GM12864 (cell line): ENCODE measurements at places on chromosomes 5 and 9.

DNA sequence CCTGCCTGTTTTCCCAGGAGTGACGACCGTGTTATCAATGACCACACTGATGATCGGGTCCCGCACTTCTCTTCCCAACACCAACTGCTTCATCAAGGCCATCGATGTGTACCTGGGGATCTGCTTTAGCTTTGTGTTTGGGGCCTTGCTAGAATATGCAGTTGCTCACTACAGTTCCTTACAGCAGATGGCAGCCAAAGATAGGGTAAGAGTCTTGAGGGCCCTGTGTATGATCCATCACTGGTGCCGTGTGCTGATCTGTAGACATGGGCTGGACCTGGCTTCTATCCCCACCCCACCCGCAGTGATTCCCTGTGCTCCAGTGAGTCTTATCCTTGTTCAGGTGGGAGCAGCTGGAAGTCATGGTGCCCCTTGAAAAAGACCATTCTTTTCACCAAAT is 26.0 kb downstream of the GABRP start:
- DNase-seq, result peak; percentile 7

- no peak for DNase-seq
Observed at GRCh38 chr5:10594591-10595210, 30.8 kb downstream of the ANKRD33B start.

DNA sequence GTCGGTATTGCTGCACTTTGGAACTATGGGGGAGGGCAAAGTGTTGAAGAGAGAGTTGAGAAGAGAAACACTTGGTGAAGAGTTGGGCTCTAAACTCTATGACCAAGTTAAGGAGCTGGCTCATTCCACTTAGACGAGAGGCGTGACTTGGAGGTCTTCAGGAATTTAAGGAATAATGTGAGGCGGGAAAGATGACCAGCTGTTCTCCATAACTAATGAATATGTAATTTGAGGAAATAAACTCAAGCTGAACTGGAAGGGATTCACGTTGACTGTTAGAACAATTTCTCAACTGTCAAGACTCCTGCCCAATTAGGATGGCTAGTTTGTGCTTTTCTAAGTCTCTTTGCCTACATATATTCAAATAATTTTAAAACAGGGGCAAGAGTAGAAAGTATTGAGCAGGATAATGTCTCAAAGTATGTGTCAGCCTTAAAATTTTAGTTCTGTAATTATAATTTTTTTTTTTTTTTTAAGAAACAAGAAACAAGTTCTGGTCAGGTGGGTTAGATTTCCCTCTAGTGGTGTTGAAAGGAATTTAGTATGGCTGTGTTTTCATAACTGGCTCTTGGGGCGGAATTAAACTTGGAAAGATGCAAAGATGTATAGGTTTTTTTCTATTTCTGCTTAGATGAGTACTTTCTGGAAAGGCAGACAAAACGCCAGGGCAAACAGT is 33.4 kb downstream of the TMEM252 start:
- DNase-seq, result no peak

- DNase-seq, result no peak
Observed at GRCh38 chr9:6779417-6780241, 21.9 kb downstream of the KDM4C start.

DNA sequence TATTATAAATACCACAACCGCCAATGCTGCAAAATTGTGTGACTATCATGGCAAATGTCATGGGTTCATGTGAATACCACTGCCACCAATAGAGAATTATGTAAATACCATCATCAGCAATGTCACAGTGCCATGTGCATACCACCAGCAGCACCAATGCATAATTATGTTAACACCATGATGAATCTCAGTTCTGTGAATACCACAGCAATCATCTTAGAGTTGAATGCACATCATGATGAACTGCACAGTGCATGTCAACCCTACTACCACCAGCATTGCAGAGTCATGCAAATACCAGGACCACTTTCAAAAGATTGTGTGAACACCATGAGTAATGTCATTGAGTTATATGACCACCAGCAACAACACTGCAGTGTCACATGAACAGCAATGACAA is 63.2 kb downstream of the SHC3 start:
- no peak for DNase-seq

GRCh38 chr5:79842006-79842881 is 148.8 kb downstream of the MTX3 start:
- no peak for DNase-seq

- no peak for DNase-seq
Observed at GRCh38 chr9:133863257-133863592, 125.1 kb upstream of the SARDH start.

- DNase-seq, result no peak
Observed at GRCh38 chr5:43658509-43658908, 55.5 kb downstream of the NNT start.

- no peak for DNase-seq
Observed at GRCh38 chr5:956941-957747, 51.5 kb upstream of the NKD2 start.

DNA sequence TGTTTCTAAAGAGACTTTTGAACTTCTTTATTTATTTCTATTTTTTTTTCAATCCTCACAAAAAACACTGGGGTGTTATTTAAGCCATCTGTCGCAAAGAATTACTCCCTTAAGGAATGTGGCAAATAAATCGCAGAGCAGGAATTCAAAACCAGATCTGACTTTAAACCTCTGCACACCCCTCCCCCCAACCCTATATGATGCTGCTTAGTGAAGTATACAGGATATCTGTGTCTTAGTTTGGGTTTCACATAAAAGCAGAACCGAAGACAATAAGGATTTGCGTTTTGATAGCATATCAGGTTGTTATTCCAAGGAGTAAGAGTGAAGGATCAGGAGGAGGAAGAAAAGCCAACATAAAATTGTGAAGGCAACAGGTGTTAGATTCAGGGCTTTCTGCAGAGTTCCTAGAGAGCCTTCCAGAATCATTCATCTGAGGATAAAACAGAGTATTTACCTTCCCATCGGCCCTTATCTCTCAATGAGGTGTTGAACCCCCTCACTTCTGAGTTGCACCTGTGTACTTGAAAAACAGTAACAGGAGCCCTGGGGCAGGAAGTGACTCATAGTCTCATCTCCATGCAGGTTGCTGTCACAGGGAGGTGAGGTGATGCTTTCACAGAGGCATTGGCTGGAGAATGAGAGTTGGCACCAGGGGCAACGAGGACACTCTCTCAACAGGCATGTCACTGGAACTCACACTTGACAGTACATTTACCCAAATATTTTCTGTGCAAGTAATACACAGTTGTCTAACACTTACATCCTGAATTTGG is 33.5 kb upstream of the DMRT3 start:
- no peak for DNase-seq

DNA sequence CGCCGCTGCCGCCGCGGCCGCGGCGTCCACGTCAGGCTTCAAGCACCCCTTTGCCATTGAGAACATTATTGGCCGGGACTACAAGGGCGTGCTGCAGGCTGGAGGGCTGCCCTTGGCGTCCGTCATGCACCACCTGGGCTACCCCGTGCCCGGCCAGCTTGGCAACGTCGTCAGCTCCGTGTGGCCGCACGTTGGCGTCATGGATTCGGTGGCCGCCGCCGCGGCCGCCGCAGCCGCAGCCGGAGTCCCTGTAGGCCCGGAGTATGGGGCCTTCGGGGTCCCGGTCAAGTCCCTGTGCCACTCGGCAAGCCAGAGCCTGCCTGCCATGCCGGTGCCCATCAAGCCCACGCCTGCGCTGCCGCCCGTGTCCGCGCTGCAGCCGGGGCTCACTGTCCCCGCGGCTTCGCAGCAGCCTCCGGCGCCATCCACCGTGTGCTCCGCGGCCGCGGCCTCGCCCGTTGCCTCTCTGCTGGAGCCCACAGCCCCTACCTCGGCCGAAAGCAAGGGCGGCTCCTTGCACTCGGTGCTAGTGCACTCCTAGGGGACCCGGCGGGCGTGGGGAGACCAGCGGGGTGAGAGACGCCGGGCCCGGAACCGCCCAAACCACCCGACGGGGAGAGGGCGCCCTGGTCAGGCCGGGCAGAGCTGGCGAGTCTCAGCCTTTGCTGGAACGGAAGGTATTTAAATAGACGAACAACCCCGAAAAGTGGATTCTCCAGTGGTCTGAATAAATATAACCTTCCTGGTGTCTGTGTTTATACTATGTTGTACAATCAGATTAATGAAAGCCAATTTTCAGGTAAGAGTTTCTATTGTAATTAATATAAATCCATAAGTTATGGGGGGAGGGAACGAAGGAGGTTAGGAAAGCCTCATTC is 1.2 kb downstream of the FOXB2 start:
- no peak for DNase-seq

- DNase-seq, result no peak
Observed at GRCh38 chr5:54113060-54113459, 197.3 kb downstream of the ARL15 start.

- DNase-seq, result no peak
Observed at GRCh38 chr5:97090944-97091343, 51.5 kb downstream of the LIX1 start.
